ENCODE measurements at places on chromosomes 4 and X.

DNA sequence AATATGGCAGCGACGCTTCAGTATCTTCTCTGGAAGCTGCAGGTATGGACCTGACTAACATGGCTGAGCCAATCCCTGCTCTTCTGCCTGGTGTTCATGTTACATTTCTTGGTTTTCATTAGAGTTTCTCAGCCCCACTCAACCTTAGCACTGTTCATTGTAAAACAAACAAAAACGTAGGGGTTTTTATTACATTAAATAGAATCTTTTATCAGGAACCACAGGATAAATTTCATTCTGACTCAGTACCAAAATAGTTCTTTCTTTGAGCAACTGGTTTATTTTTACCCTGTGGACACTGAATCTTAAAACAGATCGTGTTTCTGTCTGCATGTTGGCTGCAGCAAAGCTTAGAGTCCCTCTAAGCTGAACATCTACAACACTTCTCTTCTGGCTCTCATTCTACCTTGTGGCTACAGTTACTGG is 27.1 kb downstream of the FHIP1A start:
- no peak for DNase-seq

- DNase-seq = no peak
These were observed 2.3 kb downstream of the P2RY4 start for GRCh38 chrX:70257423-70258288.

GRCh38 chrX:78375894-78376293 is 48.5 kb upstream of the CYSLTR1 start:
- DNase-seq = peak; percentile 32

- no peak for DNase-seq
These were observed 25.0 kb downstream of the RFC1 start for GRCh38 chr4:39341075-39341725.

DNA sequence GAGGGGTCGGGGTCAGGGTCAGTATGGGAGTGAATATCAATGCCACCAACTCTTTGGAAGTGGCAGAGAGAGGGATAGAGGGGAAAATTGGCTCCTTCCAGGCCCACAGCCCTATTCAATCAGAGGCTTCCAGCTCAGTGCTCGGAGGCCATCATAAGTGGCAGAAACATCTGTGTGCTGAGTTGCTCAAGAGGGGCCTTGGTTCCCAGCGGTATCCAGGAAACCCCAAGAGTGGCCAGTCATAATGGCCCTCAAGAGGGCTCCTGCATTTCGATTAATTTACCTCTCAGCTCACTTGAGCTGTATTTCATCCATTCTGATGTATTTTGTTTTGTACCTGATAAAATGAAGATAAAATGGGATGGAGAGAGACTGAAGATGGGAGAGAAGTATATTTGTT is 154.3 kb upstream of the EOLA2 start:
- no peak for DNase-seq

DNA sequence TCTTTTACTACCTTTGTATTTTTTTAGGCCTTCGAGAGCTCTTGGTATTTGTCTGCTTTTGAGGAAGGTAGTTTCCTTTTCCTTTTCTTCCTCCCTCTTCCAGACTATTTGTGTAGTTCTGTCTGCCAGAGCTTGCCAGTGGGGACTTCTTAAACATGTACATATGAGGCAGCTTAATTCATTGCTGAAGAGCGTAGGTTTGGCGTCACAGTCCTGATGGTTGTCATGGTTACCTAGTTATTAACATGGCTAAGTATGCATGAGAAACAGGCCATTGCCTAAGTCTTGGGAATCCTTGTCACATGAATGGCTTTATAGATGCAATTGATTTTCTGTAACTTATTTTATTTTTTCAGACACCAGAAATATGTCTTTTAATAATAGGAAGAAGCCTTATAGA is 48.5 kb upstream of the ARMCX2 start:
- DNase-seq = no peak

GRCh38 chr4:37653601-37654000 is 32.6 kb downstream of the RELL1 start:
- no peak for DNase-seq

DNA sequence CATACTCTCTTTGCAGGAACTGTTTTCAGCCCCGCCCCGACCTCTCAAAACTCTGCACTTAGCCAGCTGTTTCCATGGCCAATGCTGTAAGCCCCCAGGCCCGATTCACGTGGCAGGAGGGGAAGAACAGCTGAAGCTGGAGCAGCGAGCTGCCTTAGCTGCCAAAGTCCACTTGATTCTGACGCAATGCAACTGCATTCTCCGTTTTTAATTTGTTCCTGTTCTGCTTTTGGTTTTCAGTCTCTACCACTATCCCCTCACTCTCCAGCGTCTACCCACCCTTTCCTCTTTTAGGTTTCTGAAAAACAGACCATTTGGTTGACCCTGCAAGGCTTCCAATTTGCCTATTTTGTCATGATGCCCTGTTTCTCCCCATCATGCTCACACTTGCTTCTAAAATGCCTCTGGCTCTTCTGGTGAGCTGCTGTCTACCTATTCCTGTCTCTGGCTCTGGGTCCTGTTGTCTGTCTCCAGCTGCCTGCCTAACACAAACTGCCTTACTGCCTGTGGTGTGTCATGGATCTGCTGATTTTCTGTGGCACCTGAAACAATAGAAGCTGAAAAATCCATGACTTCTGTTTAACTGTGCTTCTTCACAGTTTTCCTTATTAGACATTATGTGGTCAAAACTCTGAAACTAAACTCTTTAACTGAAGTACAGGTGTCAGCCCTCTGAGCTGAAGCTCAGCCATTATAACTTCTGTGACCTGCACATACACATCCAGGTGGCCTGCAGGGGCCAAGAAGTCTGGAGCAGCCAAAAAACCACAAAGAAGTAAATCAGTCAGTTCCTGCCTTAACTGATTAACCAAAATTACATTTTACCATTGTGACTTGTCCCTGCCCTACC is 160.5 kb upstream of the AGTR2 start:
- DNase-seq = no peak

DNA sequence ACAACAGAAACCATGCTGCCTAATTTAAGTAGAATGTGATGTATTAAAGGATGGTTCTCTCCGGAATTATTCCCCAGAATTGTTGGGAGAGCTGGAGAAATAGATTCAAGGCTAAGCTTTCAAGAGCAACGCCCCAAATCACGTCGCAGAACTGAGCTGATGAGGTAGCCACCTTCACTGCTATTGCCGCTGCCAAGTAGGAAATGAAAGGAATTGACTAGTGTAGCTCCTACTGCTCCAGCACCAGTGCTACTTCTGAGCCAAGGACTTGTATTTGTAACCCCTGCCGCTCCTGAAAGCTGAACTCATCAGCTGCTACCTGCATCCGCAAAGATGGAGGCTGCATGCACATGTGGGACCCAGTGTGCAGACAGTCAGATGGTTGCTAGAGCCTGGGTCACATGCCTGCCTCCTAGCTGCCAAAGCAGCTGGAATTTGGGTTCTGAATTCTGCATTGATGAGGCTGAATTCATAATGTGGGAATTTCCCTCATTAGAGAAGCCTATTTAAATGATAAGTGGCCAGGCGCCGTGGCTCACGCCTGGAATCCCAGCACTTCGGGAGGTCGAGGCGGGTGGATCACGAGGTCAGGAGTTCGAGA is 173.9 kb downstream of the PDGFRA start:
- no peak for DNase-seq

GRCh38 chr4:143025081-143025704 is 159.5 kb upstream of the USP38 start:
- no peak for DNase-seq

GRCh38 chr4:16029262-16029661 is 54.6 kb downstream of the PROM1 start:
- DNase-seq = no peak

DNA sequence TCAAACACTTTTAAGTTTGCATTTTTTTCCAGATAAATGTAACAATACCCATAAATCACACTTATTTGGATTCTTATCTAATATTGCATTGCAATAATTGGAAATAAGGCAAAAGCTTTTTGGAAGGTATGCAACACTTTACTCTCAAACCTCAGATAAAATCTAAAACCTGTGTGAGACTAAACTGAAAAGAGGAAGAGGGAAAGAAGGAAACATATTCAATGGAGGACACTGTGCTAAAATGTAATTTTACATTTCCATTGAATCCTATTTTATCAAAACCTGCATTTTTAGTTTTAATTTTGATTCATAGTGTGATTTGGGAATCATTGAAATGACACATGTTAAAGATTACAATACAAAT is 99.4 kb downstream of the HPGD start:
- DNase-seq = no peak

- no peak for DNase-seq
These were observed 11.3 kb downstream of the AREG start for GRCh38 chr4:74456056-74456744.

DNA sequence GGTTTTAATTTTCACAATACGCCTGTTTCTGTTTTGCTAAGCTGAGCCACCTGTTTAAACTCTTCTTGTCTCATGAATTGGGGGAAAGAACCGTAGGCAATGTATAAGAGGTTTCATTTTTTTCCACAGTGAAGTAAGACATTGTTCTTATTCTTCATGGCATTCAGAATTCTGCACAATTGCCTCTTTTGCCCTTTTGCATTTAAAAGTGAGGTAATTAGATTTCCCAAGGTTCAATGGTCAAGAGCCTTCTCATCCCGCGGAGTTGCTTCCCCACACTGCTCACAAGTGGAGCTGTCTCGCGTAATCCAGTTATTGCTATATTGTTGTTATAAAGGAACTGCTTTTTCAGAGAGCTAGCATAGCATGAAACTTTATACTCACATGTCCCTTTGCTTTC is 90.9 kb upstream of the SPRY1 start:
- no peak for DNase-seq

DNA sequence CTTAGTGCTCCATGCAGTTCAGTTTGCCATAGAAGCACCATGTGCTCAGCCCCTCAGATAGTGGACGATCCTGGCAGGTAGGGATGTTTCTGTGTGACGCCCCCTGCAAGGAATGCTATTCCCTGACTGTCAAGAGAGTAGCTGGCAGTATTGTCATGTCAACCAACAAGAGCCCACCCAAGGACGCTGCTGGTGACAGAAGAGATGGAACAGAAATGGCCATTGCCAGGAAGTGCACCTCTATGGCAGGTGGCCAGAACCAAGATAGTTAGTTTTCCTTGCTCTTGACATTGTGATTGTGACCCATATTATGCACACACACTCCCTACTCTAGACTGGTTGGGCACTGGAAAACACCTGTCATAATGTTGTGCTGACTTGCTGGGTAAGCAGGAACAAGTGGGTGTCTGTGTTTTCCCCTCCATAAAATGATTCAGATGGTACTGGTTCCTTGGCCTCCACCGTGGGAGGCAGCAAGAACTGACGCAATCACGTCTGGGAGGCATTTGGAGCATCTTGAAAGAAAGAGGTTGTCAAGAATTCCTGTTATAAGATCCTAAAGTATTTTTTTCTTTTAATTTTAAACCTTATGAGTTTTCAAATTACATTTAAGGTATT is 507.9 kb downstream of the MID1IP1 start:
- peak; percentile 50 for DNase-seq

DNA sequence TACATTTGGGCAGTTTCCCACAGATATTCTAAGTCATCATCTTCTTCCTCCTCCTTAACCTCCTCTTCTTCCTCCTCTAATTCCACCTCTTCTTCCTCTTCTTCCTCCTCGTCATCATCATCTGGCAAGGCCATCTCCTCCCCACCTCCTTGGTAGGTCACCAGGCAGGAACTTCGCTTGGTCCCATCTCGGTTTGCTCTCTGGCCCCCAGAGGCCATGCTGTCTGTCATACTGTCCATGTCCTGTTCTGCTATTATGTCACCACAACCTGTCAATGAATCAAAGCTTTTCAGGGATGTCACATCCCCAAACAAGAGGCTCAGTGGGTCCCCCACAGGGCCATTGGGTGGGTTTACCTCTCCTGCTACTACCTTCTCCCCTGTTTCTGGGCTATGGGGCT is 13.5 kb downstream of the AMER1 start:
- no peak for DNase-seq

GRCh38 chr4:184434021-184434420 is 40.3 kb downstream of the IRF2 start:
- no peak for DNase-seq

DNA sequence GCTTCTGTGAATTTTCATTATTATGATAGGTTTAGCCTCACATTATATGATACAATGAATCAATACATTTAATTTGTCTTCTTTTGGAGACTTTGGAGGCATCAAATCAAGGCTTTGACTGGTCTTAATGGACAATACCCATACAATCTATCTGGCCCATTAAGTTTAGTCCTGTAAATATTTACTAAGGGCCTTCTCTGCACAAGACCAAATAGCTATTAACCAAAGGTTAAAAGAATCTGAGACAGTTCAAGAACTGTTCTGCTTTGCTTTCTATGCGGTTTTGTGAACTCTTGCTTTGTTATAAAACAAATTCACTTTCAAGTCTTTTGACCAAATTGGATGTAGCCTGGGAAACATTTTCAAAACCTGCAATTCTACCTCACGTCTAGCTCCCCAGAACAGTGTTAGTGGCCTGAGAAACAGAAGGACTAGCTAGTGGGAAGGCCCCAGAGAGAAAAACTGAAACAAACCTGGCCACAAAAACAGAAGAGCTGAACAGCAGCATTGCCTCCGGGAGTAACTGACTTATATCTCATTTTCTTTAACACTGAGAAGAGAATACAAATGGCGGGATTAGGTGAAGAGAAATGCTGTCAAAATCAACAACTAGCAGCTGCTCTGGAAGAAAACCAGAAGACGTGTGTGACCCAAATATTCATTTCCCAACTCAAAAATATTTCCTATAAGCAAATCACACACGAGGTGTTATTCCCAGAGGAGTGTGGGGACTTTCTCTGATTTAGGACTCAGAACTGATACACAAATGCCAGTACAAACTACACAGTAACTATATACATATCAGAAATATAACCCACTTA is 548 bp downstream of the TLR1 start:
- DNase-seq = peak; percentile 19

DNA sequence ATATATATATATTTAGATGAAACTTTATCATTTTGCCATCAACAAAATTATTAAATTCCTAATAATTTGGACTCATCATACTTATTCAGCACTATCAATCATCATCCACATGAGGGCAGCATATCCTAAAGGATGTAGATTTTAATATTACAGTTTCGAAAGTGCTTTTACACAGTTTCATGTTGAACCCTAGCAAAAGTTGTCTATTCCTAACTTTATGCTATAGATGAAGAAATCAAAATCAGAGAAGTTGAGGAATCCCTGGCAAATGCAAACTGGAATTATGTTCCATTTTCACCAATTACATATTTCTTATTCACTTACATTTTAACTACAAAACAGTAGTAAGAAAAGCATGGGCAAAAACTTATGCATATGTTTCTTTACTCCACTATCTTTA is 36.6 kb upstream of the UGT2A1 start:
- peak; percentile 47 for DNase-seq

DNA sequence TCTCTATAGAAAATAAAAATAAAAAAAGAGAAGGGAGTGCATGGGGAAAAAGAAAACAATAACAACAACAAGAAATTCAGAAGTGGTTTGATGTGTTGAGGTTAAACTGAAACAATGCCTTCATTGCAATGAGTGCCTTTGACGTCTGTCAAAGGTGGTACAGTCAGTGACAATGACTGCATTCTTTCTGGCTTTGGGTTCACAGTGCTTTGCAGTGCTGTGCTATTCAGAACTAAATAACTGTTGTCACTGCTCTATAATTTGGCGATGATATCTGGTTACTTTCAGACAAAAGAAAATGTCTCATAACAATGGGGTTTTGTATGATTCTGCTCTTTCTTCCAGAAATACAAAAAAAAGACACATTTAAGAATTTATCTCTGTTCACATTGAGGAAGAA is 488.6 kb upstream of the MAGEB2 start:
- no peak for DNase-seq

Data from CD4-positive, alpha-beta T cell treated with Interleukin-2 at 100 ng/mL for 4 hours (primary cell).